ENCODE measurements at places on chromosomes 13 and 19.

- no peak for DNase-seq
These were observed 90.1 kb downstream of the ANKRD10 start for GRCh38 chr13:110824702-110825300.

DNA sequence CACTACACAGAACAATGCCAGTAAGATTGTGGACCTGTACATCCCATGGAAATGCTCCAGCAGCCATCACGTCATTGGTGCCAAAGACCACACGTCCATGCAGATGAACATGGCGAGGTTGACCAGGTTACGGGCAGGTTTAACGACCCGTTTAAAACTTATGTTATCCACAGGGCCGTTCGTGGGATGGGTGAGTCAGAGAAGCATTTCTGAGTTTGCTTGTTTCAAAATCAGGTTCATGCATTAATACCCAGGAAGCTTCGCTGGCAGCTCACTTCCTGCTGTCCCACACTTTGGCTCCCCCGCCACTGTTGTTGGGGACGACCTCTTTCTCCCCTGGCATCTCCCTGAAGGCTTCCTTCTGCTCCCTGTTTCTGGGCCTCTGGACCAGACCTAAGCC lies 194.1 kb downstream of the USP12 start:
- DNase-seq, result no peak

GRCh38 chr13:114130837-114131582 lies 1.4 kb downstream of the RASA3 start:
- no peak for DNase-seq

GRCh38 chr13:78520425-78520824 lies 82.9 kb downstream of the POU4F1 start:
- DNase-seq, result no peak

- no peak for DNase-seq
These were observed 1.0 kb downstream of the CEBPA start for GRCh38 chr19:33301144-33301899.

- no peak for DNase-seq
These were observed 10.9 kb downstream of the EXOC3L2 start for GRCh38 chr19:45234089-45234869.

DNA sequence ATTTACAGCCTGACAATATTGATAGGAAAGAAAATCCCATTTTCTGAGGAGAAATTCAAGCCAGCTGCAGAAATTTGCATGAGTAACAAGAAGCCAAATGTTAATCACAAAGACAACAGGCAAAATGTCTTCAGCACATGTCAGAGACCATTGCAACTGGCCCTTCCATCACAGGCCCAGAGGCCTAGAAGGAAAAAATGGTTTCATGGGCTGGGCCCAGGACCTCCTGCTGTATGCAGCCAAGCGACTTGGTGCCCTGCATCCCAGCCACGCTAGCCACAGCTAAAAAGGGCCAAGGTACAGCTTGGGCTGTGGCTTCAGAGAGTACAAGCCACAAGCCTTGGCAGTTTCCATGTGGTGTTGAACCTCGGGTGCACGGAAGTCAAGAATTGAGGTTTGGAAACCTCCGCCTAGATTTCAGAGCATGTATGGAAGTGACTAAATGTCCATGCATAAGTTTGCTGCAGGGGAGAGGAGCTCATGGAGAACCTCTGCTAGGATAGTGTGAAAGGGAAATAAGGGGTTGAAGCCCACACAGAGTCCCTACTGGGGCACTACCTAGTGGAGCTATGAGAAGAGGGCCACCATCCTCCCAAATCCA lies 1474.0 kb downstream of the PCDH9 start:
- no peak for DNase-seq
